ENCODE measurements at places on chromosomes 5 and 9.

GRCh38 chr5:39473156-39473775 is 48.5 kb upstream of the DAB2 start:
- H3K27ac ChIP-seq: peak overlapping the region; percentile 26
- no peaks in the 10 kb centered on the region for H3K36me3 ChIP-seq

DNA sequence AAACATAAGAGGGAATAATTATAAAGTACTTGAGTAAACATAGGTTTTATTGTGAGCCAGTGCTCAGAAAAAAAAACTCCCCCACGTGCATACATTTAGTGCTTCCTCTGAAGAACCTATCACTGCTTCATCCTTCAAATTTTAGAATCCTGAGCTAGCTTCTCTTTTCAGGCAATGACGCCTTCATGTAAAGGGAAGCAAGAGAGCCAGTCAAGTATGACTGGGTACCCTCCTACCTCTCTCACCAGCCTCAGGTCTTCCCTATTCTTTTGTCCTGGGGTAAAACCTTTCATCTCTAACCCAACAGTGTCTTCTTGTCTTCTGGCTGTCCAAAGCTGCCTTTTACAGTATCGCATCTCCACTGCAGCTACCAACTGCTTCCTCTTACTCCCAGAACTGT is 32.0 kb downstream of the PLPP1 start:
- H3K27ac ChIP-seq: no peak overlapping the region
- H3K36me3 ChIP-seq: no peaks in the 10 kb centered on the region
- DNase-seq: no peak
- no peaks in the 10 kb centered on the region for H3K27me3 ChIP-seq
- H3K4me1 ChIP-seq: no peaks in the 10 kb centered on the region

GRCh38 chr9:29144476-29144875 is 1571.2 kb upstream of the C9orf72 start:
- H3K27ac ChIP-seq: no peak overlapping the region
- no peak overlapping the region for H3K4me3 ChIP-seq
- no peaks in the 10 kb centered on the region for H3K4me1 ChIP-seq
- no peaks in the 10 kb centered on the region for H3K36me3 ChIP-seq
- DNase-seq: no peak

- H3K4me3 ChIP-seq: no peak overlapping the region
- no peaks in the 10 kb centered on the region for H3K36me3 ChIP-seq
- no peak for DNase-seq
- no peaks in the 10 kb centered on the region for H3K27me3 ChIP-seq
- no peak overlapping the region for H3K27ac ChIP-seq
Measured at GRCh38 chr5:169670769-169671525, 33.9 kb downstream of the DOCK2 start.

DNA sequence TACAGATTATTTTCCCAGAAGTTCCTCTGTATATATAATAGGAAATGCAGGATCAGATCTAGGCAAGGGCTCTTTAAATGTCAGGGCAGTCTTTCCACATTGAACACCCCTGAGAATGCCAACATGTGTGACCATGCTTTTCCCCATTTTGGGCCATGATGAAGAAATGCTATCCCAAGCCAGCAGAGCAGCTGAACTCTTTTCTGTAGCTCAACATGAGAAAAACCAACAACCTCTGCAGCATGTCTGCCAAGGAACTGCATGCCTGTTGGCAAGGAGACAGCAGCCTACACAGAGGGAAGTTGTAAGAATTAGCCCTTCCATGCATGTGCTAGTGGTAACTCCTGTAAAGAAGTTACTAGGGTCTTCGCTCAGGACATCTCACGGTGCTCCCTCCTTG is 9.5 kb upstream of the IFNK start:
- no peak overlapping the region for H3K27ac ChIP-seq
- no peaks in the 10 kb centered on the region for H3K27me3 ChIP-seq
- no peaks in the 10 kb centered on the region for H3K4me1 ChIP-seq
- no peaks in the 10 kb centered on the region for H3K36me3 ChIP-seq
